ENCODE measurements at places on chromosomes 1 and 21.

- no peak overlapping the region for H3K27ac ChIP-seq
- no peaks in the 10 kb centered on the region for H3K4me1 ChIP-seq
- H3K36me3 ChIP-seq: no peaks in the 10 kb centered on the region
- no peak for DNase-seq
- H3K27me3 ChIP-seq: no peaks in the 10 kb centered on the region
Observed at GRCh38 chr1:112017183-112017582, 27.7 kb upstream of the KCND3 start.

- peak; percentile 81 for DNase-seq
- H3K36me3 ChIP-seq: no peaks in the 10 kb centered on the region
- H3K27ac ChIP-seq: peak within 1 kb of the TSS; percentile 89
- H3K27me3 ChIP-seq: no peaks in the 10 kb centered on the region
- H3K4me1 ChIP-seq: peaks cover 43% of the 10 kb centered on the region
Observed at GRCh38 chr21:44299458-44300261, at the start of gene PFKL. TSS of gene PFKL (plus strand) at chr21:44300053. CDS start at chr21:44300106, 53 bp downstream.

- H3K27me3 ChIP-seq: no peaks in the 10 kb centered on the region
- no peaks in the 10 kb centered on the region for H3K36me3 ChIP-seq
- H3K27ac ChIP-seq: no peak overlapping the region
- no peak for DNase-seq
- no peak overlapping the region for H3K4me3 ChIP-seq
- no peaks in the 10 kb centered on the region for H3K4me1 ChIP-seq
Observed at GRCh38 chr1:49364676-49365075, 588.0 kb upstream of the BEND5 start.

GRCh38 chr21:35451276-35451675 lies 402.2 kb upstream of the RUNX1 start:
- H3K4me3 ChIP-seq: no peak overlapping the region
- H3K27me3 ChIP-seq: no peaks in the 10 kb centered on the region
- no peak for DNase-seq
- H3K27ac ChIP-seq: no peak overlapping the region
- no peaks in the 10 kb centered on the region for H3K4me1 ChIP-seq

DNA sequence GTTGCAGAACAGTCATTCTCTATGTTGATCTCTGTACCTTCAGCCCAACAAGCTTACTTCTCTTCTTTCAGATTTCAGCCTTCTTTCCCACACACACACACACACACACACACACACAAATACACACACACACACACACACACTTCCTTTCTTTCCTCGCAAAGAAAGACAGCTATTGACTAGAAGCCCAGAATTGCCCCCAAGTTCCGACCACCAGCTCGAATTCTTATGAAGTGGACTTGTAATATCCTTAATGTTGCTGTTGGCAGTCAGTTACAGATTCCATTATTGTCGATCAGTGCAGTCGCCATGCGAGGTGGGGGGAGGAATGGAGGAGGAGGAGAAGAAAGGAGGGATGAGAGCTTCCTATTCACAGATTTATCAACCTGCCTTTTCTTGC lies 125.5 kb downstream of the CLEC20A start:
- H3K27ac ChIP-seq: no peak overlapping the region
- DNase-seq: peak; percentile 61
- H3K4me1 ChIP-seq: no peaks in the 10 kb centered on the region
- no peaks in the 10 kb centered on the region for H3K36me3 ChIP-seq

DNA sequence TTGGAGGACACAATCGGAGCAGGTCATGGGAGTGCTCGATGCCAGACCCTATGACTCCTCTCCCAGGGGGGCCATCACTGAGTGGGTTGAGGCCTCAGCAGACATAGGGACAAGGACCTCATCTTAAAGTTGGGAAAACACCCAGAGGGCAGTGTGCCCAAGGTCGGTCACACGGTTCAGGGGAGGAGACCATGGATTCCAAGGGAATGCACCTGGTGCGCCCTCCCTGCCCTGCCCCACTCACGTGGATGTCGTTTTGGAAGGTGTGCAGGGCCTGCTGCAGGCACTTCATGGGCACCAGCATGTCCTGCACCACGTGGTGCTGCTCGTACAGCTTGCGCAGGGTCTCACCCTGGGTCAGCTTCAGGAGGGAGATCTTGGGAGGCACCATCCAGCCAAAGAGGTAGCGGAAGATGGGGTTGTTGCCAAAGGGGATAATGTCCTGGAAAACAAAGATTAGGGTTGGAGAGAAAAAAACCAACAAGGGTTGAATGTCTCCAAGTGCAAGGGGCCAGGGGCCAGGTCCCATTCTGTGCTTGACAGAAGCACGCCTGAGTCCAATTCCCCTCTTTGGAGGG lies 33.1 kb downstream of the DHCR24 start:
- H3K27me3 ChIP-seq: no peaks in the 10 kb centered on the region
- DNase-seq: peak; percentile 35
- no peak overlapping the region for H3K27ac ChIP-seq
- H3K4me3 ChIP-seq: no peak overlapping the region
- H3K36me3 ChIP-seq: no peaks in the 10 kb centered on the region

GRCh38 chr1:88998716-88999115 lies 6.3 kb upstream of the KYAT3 start:
- H3K27me3 ChIP-seq: no peaks in the 10 kb centered on the region
- DNase-seq: no peak
- no peaks in the 10 kb centered on the region for H3K36me3 ChIP-seq
- no peaks in the 10 kb centered on the region for H3K4me1 ChIP-seq

Data from sigmoid colon (tissue), 7 donors.